ENCODE measurements at places on chromosomes 3 and 15. TPM values are rescaled to one million over a fixed set of nuclear protein-coding genes. Genes with fewer than 3 reads are reported as not detected.
A peak's percentile ranks its signal among the peaks of the same experiment; 100 is the strongest.

The IL5RA gene
- not detected for total RNA-seq

The NAALADL2 gene
- 4.8 TPM for total RNA-seq

The CHRNA5 gene
- total RNA-seq, result 5.5 TPM

The PIK3CB gene
- 10.2 TPM for total RNA-seq

The FES gene
- 0.34 TPM for total RNA-seq

GRCh38 chr3:10317961-10318350 is 3.0 kb downstream of the SEC13 start:
- DNase-seq, result no peak

- no peak for DNase-seq
These were observed 31.3 kb upstream of the PIK3CA start for GRCh38 chr3:179116816-179117215.

GRCh38 chr3:155232605-155233004 is 60.9 kb downstream of the STRIT1 start:
- peak; percentile 100 for DNase-seq

DNA sequence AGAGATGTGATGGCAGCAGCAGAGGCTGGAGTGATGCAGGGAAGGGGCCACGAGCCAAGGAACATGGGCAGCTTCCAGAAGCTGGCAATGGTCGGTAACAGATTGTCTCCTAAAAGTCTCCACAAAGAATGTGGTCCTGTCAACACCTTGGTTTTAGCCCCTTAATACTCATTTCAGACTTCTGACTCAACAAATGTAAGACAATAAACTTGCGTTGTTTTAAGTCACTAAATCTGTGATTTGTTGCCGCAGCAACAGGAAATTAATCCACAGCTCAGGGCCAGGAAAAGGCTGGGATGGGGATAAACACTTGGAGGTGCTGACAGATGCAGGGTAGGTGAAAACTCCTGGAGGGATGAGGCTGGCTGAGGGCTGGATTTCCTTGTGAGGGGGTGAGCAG is 69.9 kb downstream of the OXNAD1 start:
- peak; percentile 46 for DNase-seq

GRCh38 chr15:38860674-38861073 is 296.1 kb upstream of the RASGRP1 start:
- DNase-seq, result peak; percentile 64

GRCh38 chr3:194136519-194137007 is 615 bp downstream of the HES1 start:
- no peak for DNase-seq

DNA sequence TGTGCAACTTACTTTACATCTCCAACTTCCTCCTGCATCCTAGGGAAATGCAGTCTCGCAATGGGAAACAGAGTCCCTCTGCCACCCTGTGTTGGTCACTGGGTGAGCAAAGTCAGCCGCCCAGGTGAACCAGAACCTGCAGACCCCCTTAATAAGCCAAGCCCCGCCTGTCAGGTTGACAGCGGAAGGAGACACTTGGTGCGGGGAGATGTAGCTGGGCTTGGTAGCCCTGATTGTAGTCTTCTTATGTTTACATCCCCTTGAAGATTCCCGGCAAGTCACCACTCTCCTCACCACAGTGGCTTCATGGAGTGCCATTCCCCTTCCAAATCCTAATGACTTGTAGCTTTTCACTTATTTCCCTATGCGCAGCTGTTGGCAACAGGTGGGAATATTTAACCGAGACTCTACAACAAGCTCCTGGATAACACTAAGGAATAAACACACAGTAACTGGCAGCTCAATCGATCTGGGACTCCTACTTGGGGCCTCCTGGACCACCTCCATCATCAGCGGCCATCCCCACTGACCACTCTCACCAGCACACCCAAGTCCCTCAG is 17.7 kb upstream of the CLSTN2 start:
- DNase-seq, result no peak

GRCh38 chr15:76234337-76234889 is 76.9 kb downstream of the ETFA start:
- DNase-seq, result no peak

- DNase-seq, result no peak
These were observed 41.1 kb downstream of the ERICH6 start for GRCh38 chr3:150662410-150663200.

DNA sequence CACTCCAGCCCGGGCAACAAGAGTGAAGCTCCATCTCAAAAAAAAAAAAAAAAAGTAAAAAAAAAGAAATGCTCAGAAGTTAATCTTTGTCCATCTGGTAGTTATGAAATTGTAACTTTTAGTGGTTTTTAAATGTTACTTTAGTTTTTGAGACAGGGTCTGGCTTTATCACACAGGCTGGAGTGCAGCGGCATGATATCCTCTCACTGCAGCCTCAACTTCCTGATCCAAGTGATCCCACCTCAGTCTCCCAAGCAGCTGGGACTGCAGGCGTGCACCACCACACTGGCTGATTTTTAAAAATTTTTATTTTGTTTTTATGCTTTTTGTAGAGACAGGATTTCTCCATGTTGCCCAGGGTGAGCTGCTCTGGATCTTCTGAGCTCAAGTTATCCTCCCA is 1.3 kb downstream of the RNU5B-1 start:
- DNase-seq, result no peak

DNA sequence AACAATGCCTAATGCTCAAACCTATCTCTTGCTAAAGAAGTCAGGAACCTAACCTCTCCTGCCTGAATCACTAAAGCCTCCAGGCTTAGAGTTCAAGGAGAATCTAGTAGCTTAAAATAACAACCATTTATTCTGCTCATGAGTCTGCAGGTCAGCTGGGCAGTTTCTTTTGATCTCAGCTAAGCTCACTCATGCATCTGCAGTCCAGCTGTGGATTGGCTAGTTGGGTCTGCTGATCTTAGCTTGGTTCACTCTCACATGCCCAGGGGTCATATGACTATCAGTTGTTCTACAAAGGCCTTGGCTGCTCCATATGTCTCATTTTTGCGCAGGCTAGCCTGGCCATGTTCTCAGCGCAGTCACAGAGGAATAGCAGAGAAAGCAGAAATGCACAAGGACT is 109.2 kb upstream of the STT3B start:
- DNase-seq, result peak; percentile 57

DNA sequence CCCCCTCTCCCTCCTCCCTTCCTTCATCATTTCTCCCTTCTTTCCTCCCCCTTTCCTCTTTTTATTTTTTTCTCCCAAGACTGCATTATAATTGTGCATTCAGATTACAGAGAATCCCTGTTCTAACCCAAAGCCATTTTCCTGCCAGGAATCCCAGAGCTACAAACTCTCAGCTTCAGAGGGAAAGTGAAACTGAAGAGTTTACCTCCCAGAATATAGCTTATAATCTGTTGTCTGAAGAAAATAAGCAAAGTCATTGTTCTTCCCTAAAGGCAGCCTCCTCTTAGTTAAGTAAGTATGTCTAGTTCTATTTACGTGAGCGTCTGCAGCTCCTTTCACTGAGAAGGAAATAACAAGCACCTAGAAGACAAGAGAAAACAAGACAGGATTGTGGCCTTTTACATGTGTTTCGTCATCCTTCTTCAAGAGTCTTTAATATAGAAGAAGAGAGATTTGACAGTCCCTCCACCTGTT is 97.2 kb downstream of the CHST2 start:
- no peak for DNase-seq

GRCh38 chr15:59523702-59524101 is 85.7 kb downstream of the FAM81A start:
- DNase-seq, result no peak

GRCh38 chr15:79071901-79072300 is 18.7 kb downstream of the RASGRF1 start:
- DNase-seq, result no peak

GRCh38 chr3:67228136-67228535 is 230.0 kb downstream of the KBTBD8 start:
- no peak for DNase-seq

All from LHCN-M2 (cell line).